ENCODE measurements at places on chromosomes 5 and 9.

- DNase-seq = no peak
Observed at GRCh38 chr9:126851286-126851880, 9.1 kb upstream of the ZBTB34 start.

DNA sequence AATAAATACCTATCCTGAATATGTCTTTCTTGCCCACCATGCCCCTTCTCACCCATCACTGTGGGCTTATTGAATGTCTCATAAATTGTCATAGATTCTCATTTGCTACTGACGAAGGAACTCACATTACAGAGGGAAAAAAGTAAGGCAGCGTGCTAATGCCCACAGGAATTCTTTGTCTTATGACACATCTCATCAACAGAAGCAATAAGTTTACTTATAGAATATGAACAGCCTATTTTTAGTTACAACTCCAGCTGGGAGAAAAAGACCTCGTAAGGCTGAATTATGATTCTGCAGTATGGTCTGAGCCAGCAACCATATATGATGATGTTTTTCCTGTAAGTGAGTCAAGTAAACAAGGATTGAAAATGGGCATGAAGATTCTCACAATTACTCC is 22.4 kb upstream of the ATG10 start:
- DNase-seq = no peak

DNA sequence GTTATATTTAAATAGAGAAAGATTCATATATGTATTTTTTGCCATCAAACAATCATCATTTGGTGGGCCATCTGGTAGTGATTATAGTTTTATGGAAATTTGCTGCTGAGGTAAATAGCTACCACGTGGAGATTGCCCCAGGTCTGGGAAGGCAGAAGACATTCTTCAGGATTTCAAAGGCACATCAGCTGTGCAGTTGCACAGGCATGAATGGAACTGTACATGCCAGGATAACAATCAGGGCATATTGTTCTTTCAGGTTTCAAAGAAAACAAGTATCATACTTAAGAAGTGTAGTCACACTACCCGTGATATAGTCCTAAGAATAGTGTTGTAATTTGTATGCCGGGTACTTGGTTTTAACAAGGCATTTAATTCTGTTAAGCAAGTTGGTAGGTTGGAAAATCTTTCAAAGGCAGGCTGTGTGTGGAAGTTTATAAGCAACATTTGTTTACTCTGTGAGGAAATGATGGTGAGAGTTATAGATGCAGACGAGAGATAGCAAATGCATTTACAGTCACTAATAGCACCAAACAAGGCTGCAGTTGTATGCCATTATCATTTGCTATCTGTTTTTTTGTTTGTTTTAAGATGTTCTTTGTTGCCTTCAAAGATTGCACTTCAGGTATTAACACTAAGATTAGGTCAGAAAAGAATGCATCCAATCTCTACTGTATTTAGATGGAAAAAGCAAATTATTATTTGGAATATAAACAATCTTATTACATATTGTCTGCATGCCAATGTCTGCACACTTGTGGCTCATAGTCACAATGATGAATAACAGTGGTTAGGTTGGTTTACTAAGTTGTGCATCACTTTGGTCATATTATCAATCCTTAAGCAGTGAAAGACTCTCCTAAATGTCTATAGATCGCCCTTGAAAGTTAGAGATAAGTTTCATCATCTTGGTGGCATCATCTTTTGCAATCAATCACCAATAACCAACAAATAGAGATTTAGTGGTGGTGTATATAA is 55.3 kb downstream of the RPS23 start:
- DNase-seq = no peak

- no peak for DNase-seq
Observed at GRCh38 chr5:66616520-66617225, 20.5 kb downstream of the MAST4 start.

GRCh38 chr5:145198525-145199260 is 636.4 kb downstream of the PRELID2 start:
- DNase-seq = no peak

- no peak for DNase-seq
Observed at GRCh38 chr5:172855597-172856292, 21.7 kb downstream of the ERGIC1 start.

DNA sequence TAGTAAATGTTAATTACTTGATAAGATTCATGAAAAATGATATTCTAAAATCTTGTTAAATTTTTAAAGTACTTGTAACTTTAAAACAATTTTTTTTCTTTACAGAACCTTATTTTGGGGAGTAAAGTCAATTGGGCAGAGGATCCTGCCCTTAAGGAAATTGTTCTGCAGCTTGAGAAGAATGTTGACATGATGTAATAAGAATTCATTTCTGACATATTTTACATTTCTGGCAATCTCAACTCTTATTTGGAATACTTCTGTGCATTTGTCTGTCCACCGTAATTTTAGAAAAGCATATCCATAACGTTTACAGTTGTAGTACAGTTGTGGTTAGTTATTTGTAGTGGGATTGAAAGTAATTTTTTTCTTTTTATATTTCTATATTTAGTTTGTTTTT is 20.2 kb downstream of the CENPH start:
- no peak for DNase-seq
